ENCODE measurements at places on chromosomes 7 and 10.

DNA sequence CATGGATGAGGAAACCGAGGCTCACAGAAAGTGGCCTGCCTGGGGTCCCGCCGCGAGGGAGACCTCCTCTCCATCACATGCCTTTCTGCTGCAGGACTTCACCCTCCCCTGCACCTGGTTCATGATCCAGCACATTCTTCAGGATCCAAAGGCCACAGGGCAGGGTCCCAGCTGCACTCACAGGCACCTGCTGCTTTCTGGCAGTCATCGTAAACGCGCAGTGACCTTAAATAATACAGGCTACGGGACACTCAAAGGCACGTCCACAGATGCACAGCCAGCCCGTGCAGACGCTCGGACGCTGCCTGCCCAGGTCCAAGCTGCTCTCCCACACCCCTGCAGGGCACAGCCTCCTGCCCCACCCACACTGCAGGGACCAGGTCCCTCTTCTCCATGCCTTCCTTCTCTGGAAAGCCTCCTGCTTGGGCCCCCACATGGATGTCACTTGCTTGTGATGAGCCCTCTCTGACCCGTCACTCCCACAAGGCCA, 49.9 kb downstream of the CALML3 start:
- peaks cover 20% of the 10 kb centered on the region for H3K4me1 ChIP-seq
- no peak for DNase-seq
- H3K4me3 ChIP-seq, result no peak overlapping the region
- H3K36me3 ChIP-seq, result no peaks in the 10 kb centered on the region
- H3K27ac ChIP-seq, result peak overlapping the region; percentile 50

- no peaks in the 10 kb centered on the region for H3K4me1 ChIP-seq
- H3K4me3 ChIP-seq, result no peak overlapping the region
- no peaks in the 10 kb centered on the region for H3K27me3 ChIP-seq
- H3K27ac ChIP-seq, result no peak overlapping the region
Observed at GRCh38 chr7:29511337-29511736, 52.3 kb upstream of the PRR15 start.

- no peaks in the 10 kb centered on the region for H3K36me3 ChIP-seq
- no peak overlapping the region for H3K4me3 ChIP-seq
- H3K27me3 ChIP-seq, result no peaks in the 10 kb centered on the region
- no peak overlapping the region for H3K27ac ChIP-seq
- no peak for DNase-seq
Observed at GRCh38 chr10:94459385-94459784, 57.0 kb downstream of the TBC1D12 start.

GRCh38 chr10:68001539-68001938, 73.5 kb downstream of the HERC4 start:
- no peak for DNase-seq
- no peak overlapping the region for H3K27ac ChIP-seq
- H3K27me3 ChIP-seq, result no peaks in the 10 kb centered on the region
- no peak overlapping the region for H3K4me3 ChIP-seq

GRCh38 chr10:70603449-70603801, 884 bp upstream of the PRF1 start:
- H3K4me1 ChIP-seq, result no peaks in the 10 kb centered on the region
- no peak overlapping the region for H3K27ac ChIP-seq

DNA sequence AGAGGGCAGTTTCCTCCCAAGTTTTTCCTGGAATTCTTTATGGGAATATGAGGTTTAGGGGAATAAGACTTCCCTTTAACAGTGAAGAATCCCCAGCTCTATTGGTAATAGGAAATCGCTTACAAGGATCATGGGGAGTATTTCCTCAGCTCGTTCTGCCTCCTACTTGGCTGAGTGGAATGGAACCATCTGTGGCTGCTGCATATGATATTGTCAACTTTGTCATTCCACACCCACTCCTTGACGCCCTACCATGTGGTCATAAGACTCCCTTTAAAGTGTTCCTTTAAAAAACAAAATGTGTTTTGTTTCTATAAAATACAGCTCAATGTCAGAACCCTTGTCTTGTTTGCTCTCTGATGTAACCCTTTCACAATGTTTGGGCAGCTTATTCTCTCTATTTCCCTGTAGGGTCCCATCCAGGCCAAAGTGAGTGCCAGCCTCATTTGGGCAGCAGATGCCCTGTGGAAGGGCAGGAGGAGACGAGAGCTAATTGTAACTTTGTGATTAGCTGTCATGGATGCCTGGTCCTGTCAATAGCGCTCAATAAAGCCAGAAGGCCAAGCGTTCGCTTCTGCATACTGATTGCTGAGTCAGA, 33.8 kb upstream of the ATRNL1 start:
- H3K27ac ChIP-seq, result no peak overlapping the region
- no peaks in the 10 kb centered on the region for H3K4me1 ChIP-seq
- peaks cover 9% of the 10 kb centered on the region for H3K27me3 ChIP-seq
- DNase-seq, result no peak
- no peak overlapping the region for H3K4me3 ChIP-seq

DNA sequence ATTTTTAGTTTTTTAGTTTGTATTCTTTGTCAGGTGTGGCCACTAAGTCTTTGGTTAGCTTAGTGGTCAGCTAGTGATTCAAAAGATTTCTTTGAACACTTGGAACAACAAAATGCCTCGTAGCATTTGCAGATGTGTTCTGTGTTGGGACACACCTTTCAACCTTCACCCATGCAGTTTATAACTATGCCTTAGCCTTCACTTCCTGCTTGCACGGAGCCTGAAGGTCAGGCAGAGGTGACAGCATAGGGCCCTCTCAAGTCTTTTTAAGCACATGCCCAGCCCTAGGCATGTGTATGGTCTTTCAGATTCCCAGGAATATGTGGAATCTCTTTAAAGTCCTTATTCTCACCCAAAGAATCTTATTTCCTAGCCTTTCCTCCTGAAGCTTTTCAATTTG, 17.6 kb downstream of the PLAC9 start:
- peaks cover 19% of the 10 kb centered on the region for H3K4me1 ChIP-seq
- H3K27me3 ChIP-seq, result no peaks in the 10 kb centered on the region
- H3K36me3 ChIP-seq, result peaks cover 22% of the 10 kb centered on the region
- no peak overlapping the region for H3K4me3 ChIP-seq

Measured in RWPE2 (cell line).